ENCODE measurements at places on chromosomes 5 and 9. TPM values are rescaled to one million over a fixed set of nuclear protein-coding genes. Genes with fewer than 3 reads are reported as not detected.

Gene TRAF2
- total RNA-seq, result 20.8 TPM

Gene MYMK
- total RNA-seq, result not detected

Gene CAMK4
- 2.2 TPM for total RNA-seq

GRCh38 chr9:28120626-28121025, 547.3 kb upstream of the C9orf72 start:
- no peak for DNase-seq

DNA sequence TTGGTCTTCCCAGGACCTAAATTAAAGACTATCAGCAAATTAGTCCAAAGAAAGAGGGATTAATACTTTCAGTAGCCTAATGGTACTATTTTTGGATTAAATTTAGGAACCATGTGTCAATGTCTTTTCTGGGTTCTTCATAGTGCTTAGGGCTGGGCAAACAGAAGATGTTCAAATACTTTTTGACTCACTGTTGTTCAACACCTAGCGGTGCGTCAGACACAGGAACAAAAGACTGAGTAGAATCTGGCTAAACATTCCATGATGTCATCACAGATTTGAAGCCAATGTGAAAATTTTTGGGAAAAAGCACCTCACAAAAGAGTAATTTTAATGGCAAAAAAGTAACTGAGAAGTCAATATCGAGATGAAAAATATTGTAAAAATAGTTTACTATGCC, 544.4 kb downstream of the EFNA5 start:
- DNase-seq, result no peak

GRCh38 chr9:114467910-114468309, 37.4 kb downstream of the WHRN start:
- no peak for DNase-seq

DNA sequence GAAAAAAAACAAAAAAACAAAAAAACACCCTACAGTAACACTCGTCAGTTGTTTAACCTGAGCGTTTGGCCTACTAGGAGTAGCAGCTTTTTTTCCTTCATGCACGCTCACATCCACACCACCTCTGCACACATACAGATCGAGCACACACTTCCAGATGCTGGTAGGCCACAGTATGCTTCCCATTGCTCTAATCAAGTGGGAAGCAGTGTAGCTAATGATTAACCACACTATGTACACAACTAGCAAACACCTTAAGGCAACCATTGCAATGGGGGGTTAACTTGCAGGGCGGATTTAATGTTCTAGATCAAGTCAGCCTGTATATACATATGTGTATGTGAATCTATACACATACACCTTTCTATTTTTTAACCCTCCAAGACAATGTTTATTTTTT, 65.5 kb upstream of the GLRX start:
- DNase-seq, result no peak

DNA sequence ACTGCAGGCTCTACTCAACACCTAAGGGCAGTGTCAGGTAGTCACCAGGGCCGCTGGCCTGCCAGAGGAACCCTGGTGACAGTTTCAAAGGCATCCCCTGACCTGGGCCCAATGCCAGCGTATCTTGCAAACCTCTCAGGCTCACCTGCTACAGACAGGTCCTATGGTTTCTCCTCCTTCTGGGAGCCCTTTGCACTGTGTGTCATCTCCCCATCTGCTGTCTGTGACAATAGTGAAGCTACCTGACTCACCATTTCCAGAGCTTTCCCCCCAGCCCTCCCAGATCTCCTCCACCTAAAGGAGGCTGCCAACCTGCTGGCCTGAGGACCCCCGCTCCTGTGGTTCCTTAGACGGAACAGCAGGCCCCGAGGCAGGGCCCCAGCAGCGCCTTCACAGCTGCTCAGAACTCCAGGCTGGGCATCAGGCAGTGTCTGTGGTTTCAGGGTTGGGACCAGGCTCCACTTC, 203.1 kb downstream of the FSTL4 start:
- DNase-seq, result no peak
